ENCODE measurements at places on chromosomes 5 and 9.

DNA sequence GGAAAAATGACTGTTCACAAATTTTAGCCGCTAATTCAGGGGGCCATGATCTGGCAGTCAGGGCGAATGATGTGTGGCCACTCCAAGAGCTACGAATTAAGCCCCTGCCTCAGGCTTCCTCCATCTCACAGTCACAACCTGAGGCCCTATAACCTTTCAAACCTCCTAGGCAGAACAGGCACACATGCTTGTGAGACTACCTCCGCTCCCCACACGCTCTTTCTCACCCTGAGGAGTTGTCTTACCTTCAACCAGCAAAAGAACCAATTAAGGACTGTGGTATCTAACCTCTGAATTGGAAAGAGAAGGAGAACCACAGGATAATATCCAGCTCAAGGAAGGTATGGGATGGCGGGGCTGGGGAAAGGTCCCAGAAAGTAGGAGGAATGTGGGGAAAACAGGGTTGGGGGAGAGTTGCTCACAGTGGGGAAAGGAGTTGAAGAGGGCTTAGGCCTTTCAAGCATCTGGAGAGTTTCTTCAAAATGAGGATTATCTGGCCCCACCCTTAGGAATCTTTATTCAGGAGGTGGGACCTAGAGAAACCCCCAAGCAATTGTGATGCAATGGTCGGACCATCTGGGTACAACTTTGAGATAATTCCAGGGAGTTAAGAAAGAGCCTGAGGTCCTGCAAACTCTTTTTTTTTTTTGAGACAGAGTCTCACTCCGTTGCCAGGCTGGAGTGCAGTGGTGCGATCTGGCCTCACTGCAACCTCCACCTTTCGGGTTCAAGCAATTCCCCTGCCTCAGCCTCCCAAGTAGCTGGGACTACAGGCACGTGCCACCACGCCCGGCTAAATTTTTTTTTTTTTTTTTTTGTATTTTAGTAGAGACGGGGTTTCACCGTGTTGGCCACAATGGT lies 5.5 kb downstream of the PCDH1 start:
- DNase-seq, result no peak

- DNase-seq, result peak; percentile 51
Observed at GRCh38 chr9:13513716-13514444, 234.4 kb upstream of the MPDZ start.

GRCh38 chr9:117188394-117188793 lies 226.5 kb downstream of the ASTN2 start:
- no peak for DNase-seq

GRCh38 chr5:132979367-132979940 lies 16.0 kb upstream of the AFF4 start:
- DNase-seq, result peak; percentile 76

GRCh38 chr5:40437452-40437861 lies 242.3 kb upstream of the PTGER4 start:
- DNase-seq, result peak; percentile 13

- no peak for DNase-seq
Observed at GRCh38 chr5:174606153-174606552, 118.2 kb upstream of the MSX2 start.

DNA sequence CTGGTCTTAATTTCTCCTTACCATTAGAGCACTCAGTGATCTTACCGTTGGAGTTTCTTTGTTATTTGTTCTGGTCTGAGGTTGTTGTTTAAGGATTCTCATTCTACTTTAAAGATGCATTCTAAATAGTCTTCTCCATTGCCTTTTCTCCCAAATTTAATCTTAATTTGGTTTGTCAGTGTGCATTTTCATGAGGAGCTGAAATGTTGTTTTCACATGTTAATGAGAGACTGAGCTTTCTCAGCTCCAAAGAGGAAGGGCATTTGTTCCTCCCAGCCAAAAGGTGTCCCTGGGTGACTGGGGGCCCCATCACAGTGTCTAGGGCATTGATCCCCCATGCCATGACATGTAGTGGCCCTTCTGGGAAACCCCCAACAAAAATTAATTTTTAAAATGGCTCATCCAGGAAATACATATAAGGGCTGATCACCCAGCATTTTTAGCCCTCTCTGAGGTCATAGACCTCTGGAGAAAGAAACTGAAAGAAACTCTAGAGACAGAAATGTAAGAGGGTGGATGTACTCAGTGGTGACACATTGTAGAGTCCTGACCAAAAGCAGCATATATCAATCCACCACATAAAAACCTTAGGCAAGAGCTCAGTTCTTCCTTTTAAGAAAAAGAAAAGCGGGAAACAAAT lies 240.4 kb upstream of the RAI14 start:
- DNase-seq, result no peak

GRCh38 chr9:129343424-129344375 lies 165.6 kb upstream of the IER5L start:
- no peak for DNase-seq

GRCh38 chr5:59039296-59040023 lies 456.6 kb downstream of the RAB3C start:
- DNase-seq, result peak; percentile 84

GRCh38 chr5:104187656-104188055 lies 625.1 kb upstream of the NUDT12 start:
- no peak for DNase-seq

- DNase-seq, result no peak
Observed at GRCh38 chr9:84781931-84782866, 112.7 kb downstream of the NTRK2 start.

DNA sequence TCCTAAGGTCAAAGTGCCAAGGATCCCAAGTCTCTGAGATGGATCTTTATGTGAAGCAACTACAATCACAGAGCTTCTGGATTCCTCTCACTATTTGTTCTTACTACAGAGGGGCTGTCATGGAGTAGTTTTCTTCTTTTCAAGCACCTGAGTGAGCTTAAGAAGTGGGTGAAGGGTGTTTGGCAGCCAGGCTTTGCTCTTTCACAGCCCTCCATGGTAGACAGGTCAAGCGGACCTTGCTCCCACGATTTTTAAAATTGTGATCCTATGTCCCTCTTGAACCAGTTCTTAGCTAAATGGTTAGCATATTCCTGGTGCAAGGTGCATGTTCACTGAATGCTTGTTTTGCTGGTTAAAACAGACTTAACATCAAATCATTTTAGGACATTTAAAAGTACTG lies 332.2 kb downstream of the GADD45G start:
- DNase-seq, result no peak

DNA sequence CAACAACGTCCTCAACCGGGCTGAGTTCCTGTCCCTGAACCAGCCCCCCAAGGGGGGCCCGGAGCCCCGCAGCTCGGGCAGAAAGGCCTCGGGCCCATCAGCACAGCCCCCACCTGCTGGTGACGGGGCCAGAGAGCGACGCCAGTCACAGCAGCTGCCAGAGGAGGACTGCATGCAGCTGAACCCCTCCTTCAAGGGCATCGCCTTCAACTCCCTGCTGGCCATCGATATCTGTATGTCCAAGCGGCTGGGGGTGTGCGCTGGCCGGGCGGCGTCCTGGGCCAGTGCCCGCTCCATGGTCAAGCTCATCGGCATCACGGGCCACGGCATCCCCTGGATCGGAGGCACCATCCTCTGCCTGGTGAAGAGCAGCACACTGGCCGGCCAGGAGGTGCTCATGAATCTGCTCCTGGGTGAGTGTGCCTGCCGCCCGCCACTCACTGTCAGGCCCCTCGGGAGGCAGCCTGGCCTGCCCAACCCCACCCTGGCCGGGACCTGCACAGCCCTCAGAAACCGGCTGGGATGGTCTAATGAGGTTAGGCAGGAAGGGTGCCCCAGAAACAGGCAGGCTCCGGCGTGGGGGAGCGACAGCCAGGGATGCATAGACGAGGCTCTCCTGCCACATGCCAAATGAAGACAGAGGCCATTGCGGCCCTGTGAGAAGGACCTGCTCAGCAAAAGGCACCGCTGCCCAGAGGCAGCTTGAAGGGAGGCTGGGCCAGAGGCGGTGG lies 678 bp downstream of the PLPP7 start:
- no peak for DNase-seq

- peak; percentile 81 for DNase-seq
Observed at GRCh38 chr9:127572961-127573721, 38.9 kb upstream of the STXBP1 start.

GRCh38 chr5:113969901-113970300 lies 392.0 kb upstream of the KCNN2 start:
- no peak for DNase-seq

- no peak for DNase-seq
Observed at GRCh38 chr5:119316086-119316485, 39.7 kb upstream of the TNFAIP8 start.

DNA sequence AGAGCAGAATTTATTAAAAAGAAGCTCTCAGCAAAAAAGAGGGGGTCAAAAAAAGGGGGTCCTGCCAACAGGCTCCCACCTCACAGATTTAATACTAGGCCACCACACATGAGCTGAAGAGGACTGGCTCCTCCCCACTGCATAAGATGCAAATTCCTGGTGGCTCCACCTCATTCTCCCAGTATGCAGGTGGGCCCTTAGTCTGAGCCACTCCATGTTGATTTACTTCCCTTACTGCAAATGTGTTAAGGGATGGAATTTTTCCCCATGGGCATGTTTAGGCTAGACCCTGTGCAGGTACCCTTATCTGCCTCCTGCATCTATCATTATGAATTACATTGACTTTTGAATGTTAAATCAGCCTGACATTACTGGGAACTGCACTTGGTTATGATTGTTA lies 82.9 kb downstream of the ISOC1 start:
- no peak for DNase-seq

All from DMS53 (cell line).